ENCODE measurements at places on chromosomes 3 and 15.

- DNase-seq, result no peak
Measured at GRCh38 chr15:59794229-59794886, 105.2 kb upstream of the BNIP2 start.

DNA sequence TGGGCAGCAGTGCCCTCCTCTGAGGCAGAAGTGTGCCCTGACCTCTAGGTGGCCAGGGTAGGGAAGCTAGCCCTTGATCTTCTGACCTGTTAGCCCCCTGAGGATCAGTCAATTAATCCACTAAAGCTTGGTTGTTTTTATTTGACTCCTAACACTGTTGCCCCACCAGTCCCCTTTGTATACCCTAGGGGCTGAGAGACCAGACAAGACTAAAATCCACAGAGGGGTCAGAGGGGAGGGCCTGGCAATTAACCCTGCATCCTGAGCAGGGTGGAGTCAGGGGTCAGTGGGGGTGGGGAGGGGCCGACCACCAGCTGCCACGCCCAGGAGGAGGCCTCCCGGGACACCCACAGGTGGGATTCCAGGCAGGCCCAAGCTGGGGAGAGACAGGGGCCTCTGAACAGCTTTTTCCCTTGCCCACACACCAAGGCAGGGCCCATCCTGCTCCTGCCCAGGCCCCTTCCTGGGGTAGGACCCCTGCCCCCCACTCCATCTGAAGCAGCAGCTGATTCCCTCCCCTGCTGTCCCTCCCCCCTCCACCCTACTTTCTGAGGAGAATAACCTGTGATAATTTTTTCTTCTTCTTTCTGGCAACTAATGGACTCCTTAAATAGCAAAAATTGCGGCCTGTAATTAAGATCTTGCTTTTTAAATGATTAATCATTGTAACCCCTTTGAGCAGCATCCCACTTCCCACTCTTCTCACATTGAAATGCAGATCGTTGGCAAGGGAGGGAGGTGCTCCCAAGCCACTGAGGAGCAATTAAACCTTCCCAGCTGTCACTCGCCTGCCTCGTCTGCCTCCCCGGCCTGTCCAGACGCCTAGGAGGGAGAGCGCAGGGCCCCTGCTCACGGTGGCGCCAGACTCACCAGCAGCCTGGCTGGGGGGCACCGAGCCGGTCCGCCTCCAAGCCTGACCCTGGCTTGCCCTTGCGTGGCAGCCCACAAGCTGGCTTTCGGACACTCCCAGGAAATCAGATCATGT is 51.9 kb downstream of the RHCG start:
- no peak for DNase-seq

DNA sequence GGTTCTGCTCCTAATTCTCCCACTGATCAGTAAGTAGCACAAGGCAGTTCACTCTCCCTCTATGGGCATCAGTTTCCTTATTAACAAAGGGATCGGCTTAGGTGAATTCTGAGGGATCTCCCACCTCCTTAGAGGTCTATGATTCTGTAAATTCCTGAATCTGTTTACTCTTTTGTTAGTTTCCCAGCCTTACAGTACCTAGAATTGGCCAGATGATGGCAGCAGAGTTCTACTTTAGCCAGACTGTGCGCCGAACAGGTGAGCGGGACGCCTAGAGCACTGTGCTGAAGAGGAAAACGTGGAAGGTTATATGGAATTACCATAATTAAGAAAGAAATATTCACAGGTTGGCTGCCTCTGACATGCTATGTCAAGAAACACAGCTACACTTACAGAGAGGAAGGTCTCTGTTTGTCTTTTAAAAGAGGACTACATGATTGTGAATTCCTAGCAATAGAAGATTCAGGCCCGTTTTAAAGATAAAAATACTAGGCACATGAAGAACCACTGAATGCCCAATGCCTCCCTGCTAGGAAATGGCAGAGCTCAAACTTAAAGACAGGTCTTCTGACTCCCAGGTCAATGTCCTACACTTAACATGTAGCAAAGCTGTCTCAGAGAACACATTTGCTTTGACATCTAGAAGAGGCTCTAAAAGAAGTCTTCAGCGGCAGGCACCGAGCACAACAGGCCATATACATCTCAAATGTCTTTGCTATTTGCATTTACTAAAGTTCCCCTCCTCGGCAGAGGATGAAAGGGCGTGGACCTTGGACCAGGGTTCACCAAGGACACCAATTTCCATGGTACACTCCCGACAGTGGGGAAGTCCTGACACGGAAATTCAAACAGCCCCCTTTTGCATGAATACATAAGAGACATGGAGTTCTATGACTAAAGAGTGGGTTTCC is 259.9 kb downstream of the FGF12 start:
- peak; percentile 49 for DNase-seq

- no peak for DNase-seq
Measured at GRCh38 chr3:22141769-22142168, 390.8 kb upstream of the ZNF385D start.

GRCh38 chr3:198096015-198096414 is 136.0 kb downstream of the LMLN start:
- no peak for DNase-seq

- DNase-seq, result no peak
Measured at GRCh38 chr3:196241704-196242103, 25.4 kb downstream of the SLC51A start.

DNA sequence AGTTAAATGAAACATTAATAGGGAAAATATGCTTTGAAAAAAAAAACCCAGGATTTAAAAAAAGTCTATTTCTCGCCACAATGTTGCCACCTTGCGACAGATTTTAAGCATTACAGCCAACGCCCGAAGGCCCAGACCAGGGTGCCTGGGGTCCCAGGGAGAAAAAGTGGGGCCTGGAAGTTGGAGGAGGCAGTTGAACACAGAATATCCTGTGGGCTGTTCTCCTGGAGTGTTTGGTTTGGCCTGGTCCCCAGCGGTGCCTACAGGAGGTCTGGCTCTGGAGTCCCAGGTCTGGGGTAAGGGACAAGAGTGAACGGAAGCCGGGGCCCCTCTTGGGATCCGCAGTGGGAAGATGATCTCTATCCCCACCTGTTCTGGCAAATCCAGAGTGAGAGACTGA is 3.4 kb downstream of the RNU6-1 start:
- DNase-seq, result peak; percentile 64

GRCh38 chr3:30886888-30887287 is 7.6 kb downstream of the GADL1 start:
- no peak for DNase-seq

GRCh38 chr15:74400313-74400860 is 32.9 kb upstream of the CYP11A1 start:
- peak; percentile 74 for DNase-seq

DNA sequence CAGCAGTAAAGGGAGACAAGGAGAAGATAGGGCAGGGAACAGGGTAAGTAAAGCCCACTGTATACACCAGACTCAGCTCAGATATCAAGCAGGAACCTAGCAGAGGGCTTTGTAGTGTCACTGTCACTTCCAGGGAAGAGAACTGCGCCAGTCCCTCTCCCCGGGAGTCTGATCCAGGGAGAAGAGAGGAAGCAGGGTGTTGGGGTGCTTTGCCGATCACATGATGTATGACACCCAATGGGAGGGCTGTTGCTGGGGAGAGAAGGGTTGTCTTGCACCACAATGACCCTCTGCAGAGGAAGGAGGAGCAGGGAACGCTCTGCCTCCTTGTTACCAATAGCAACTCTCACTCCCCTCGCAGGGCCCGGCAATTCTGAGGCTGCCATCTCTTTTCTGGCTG is 147.2 kb upstream of the SLC2A2 start:
- DNase-seq, result no peak

GRCh38 chr3:172846103-172846561 is 95.6 kb downstream of the ECT2 start:
- DNase-seq, result no peak

GRCh38 chr3:108114423-108115065 is 23.7 kb upstream of the CD47 start:
- DNase-seq, result no peak

- no peak for DNase-seq
Measured at GRCh38 chr15:58056015-58056414, 9.5 kb downstream of the ALDH1A2 start.

GRCh38 chr3:133892541-133893231 is 3.0 kb downstream of the RAB6B start:
- no peak for DNase-seq

DNA sequence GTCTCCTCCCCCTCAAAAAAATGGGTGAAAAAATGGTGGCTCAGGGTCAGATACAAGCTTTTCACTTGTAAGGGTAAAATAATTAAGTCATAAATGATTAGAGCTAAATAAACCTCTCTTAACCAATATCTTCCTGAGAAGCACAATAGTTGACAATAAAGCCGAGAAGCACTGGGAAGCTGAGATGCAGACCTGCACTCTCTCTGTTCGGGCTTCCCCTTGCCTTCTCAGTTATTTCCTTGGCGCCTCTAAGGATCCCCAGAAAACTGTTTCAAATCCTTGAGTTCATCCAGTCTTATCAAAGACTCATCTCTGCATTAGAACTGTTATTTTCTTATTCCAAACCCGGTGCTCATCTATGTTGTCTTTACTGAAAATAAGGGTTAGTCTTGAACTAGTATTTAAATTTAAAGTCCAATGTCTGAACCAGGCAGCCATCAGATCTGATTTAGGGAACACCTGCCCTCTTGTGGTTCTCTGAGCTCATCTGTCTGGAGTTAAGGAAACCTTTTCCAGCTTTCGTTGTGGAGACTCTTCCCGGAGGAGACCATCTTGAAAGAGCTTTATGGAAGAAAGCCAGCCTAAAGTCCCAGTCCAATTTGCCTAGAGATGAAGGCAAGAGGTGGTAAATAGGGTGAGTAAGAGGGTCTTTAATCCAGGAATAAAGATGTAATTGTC is 256.4 kb upstream of the MCTP2 start:
- no peak for DNase-seq

GRCh38 chr3:74789111-74789510 is 174.7 kb upstream of the CNTN3 start:
- DNase-seq, result no peak

DNA sequence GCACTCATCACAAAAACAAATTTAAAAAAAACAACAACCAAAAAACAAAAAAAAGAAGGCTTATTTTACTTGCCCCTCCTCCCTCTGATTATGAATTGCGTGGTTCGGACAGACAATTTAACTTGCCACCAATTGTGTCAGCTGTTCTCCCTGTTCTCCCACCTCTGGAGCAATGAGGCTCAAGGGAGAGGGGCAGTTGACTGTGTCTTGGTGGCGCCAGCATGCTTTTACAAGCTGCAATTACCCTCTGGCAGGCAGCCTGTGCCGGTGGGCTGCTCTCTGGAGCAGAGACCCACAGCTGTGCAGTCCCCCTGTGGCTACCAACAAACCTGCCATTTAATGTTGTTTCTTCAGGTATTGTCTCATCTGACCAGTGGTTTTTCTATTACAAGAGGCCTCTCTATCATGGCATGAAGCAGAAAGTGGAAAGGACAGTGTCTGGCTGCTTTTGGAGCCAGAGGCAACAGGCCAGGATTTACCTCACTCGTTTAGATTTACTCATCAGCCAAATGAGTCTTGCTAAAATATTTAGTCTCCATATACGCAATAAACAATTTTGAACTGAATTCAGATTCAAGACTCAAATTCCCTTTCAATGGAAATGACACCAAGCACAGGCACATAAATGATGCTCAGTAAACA is 192.0 kb upstream of the TPRG1 start:
- no peak for DNase-seq

DNA sequence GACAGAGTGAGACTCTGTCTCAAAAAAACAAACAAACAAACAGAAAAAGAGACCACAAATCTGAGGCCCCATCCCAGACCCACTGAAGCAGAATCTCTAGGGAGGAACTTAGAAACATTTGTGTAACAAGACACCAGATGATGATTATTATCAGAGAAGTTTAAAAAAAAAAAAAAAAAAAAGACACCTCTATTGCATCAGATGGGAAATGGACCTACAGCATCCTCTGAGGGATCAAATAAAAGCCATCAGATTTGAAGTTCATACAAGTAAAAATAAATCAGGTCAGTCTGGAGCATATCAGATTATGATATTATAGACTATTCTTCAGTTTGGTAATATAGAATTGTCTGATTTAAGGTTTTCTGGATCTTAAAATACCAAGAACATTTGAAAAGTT is 21.9 kb upstream of the LIPC start:
- DNase-seq, result no peak

GRCh38 chr3:101521211-101521701 is 8.2 kb upstream of the SENP7 start:
- no peak for DNase-seq

GRCh38 chr3:84987706-84988504 is 29.1 kb downstream of the CADM2 start:
- no peak for DNase-seq

- DNase-seq, result peak; percentile 63
Measured at GRCh38 chr3:40191850-40192448, 117.6 kb upstream of the EIF1B start.

DNA sequence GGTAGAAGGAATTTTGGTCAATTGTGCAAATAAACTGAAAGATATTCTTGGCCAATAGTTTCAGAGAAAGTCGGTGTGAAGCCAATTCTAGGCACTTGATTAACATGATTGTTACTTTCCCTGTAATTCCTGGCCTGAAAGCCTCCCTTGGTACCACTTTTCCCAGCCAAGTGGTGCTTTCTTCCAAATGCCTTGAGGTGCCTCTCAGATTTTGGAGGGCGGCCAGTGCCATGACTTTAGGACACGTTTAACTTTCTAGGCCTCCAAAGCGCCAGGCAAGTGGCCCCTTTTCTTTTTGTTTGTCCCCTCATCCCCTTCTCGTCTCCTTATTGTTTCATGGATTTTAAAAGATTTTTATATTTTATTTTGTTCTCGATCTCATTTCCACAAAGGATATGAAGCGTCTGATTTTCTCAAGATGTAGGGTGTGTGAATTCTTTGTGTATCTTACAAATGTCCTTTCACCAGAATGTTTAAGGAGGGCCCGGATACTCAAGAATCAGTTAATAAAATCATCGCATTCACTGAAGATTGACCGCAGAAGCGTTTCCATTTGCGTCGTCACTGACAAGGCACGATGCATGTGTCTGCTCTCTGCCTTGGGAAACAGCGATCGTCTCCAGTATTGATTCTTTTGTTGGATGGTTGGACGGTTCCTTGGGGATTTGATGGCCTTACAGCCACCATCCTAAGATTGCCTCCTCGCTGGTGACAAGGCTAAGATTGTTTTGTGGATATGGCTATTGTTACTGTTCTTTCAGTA is 87.8 kb downstream of the ASB7 start:
- no peak for DNase-seq

DNA sequence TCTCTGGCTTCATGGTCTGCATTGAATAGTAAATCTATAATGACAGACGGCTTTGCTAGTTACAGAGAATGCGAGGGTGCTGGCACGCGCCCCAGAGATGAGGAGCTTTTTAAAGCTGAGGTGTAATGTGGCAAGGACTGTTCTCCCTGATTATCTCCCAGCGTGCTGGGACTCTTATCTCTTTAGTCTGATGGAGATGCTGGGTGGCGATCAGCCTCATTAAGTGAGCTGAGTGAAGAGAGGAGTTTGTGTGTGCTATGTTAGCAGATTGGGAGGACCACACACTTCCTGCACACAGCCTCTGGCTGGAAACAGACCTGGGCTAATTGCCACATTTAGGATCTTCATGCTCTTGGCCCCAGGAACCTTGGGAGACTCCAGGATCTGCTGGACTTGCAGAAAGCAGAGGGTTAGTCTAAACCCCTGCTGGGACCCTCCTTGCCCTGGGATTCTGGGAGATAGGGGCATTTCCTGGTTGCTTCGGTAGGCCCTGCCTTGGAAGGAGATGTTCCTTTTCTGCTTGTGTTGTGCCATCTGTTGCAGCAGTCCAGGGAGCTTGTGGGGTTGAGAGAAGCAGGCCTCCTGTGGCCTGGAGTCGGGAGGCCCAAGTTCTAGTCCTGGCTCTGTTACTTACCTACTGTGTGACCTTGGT is 15.0 kb downstream of the PDIA5 start:
- DNase-seq, result no peak
